ENCODE measurements at places on chromosomes 2 and 18.

GRCh38 chr2:238502088-238502810, 75.5 kb downstream of the ASB1 start:
- no peak for DNase-seq

- DNase-seq, result no peak
These were observed 3.4 kb upstream of the CYP1B1 start for GRCh38 chr2:38079116-38080052.

GRCh38 chr2:24490181-24490689, 819 bp upstream of the NCOA1 start:
- DNase-seq, result peak; percentile 65

GRCh38 chr2:9552219-9553178, 3.1 kb downstream of the ADAM17 start:
- DNase-seq, result no peak

GRCh38 chr2:208529796-208530195, 123.2 kb downstream of the PTH2R start:
- no peak for DNase-seq

DNA sequence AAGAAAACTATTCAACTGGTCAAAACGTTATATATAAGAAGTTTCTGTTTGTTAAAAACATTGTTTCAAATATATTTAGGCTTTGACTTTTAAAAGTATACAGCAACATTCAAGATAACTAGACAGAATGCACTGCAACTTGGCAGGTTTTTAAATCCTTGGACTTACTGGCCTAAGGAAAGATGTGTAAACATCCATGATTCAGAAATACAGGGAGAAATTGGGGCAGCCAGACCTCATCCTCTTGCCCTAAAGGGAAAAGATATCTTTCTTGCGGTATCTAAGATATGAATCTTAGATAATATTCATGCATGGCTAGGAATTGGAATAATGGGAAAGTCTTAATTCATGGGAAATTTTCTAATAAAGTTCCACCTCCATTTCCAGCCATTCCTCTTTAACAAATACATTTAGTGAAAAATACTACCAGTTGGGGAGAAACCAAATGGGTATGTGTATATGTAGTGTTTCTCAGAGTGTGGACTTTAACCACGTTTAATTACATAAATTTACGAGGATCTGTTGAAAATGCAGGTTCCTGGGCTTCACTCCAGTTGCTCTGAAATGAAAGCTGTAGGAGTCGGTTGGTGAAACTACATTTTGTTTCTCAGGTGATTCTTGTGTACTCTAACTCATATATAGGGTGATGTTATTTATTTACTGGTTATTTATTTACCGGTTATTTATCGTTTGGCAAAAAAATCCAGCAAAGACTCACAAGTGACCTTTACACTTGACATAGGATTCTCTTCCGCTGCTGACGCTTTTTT, 587 bp upstream of the TANK start:
- DNase-seq, result no peak

GRCh38 chr2:149090706-149091105, 52.2 kb downstream of the LYPD6B start:
- DNase-seq, result no peak

DNA sequence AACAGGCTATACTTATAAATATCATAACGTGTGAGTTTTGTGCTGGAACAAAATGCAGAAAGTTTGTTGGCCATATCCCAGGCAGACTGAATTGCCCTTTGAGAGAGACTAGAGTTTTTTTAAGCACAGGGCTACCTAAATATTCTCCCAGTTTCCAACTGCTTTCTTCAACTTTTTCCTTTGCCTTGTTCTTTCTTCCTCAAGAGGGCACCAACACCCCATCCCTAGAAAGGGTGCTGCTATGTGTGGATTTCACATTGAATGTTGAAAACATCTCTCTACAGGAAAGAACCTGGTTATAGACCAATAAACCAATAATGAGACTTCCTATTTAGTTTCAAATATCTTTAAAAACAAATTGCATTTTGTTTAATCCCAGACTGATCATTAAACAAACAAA, 87.9 kb downstream of the ICOS start:
- DNase-seq, result peak; percentile 46

DNA sequence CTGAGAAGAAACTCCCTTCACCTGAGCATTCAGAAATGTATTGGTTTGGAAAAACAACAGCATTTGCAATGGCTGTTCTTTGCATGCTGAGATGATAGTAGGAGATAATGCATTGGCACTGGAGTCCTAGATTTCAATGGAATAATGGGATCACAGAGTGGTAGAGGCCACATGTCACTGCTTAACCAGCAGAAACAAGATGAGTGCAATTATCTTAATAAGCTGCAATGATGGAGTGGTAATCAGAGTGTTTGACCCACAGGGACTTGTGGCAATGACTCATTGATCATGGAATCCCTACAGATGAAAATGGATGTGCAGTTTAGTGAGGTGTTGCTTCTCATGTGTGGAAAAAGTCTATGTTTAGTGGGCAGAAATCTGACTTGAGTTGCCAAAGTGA, 218.8 kb upstream of the ZEB2 start:
- no peak for DNase-seq
